Naive thymus-derived CD4-positive, alpha-beta T cell (primary cell): ENCODE measurements at places on chromosomes 5 and 9. TPM values are rescaled to one million over a fixed set of nuclear protein-coding genes. Genes with fewer than 3 reads are reported as not detected.

GRCh38 chr9:71472400-71472799 lies 295.9 kb downstream of the CEMIP2 start:
- no peak overlapping the region for H3K27ac ChIP-seq
- no peaks in the 10 kb centered on the region for H3K4me1 ChIP-seq
- no peak overlapping the region for H3K4me3 ChIP-seq
- no peaks in the 10 kb centered on the region for H3K36me3 ChIP-seq

DNA sequence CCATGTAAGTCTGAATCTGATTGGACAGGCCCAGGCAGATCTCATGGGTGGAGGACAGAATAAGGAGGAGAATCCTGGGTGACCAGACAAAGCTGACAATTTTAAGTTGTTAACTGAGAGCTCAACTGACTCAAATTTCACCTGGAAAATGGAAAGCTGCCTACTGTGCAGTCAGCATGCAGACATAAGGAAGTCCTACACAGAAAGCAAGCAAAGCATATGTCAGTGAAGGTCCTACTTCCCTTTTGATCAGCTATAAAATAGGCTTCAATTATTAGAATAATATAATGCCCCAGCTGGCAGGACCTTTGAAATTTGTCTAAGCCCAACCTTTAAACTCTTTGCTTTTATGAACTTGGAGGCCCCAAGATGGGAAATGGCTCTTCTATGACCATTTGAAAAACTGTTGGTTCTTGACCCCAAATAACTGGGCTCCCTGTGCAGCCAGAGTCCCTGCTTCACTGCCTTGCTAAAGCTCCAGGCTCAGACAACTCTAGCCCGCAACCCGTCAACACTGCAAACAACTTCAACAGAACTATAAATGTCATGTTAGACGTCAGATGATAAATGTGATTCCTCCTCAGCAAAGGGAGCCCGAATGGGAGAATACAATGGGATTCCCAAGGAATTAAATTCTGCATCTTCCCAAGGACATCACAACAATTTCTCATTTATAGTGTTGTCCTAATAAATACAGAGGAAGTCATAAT lies 118.9 kb upstream of the ADRA1B start:
- no peak overlapping the region for H3K27ac ChIP-seq
- no peaks in the 10 kb centered on the region for H3K36me3 ChIP-seq
- H3K4me3 ChIP-seq, result no peak overlapping the region
- no peak for DNase-seq
- H3K4me1 ChIP-seq, result no peaks in the 10 kb centered on the region

DNA sequence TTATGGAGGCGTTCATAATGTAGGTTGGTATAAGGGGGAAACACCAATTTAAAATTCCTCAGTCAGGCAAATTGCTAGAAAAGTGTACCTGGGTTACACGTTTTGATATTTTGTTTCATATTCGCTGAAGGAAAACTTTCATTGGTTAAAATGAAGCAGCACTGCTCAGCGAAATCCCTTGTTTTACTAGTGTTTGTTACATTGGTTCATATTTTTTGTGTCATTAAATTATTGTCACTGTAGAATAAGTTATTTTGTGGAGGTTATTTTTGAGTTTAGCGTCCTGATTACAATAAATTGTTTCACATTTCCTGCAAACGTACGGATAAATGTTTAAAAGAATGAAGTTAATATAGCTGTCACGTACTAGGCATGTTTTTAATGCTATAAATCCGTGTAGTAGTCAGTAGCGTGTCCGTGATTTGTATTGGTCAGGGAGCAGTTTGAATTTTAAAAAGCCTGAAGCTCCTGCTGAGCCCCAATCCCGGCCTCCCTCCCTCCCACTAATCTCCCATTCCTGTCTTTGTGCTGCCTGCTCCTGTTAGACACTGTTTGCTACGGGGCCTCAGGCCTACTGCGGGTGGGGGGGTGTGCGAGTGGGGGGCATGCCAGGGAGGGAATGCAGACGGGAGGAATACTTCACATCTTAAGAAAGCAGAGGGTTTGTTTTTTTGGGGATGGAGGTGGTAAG lies 2.0 kb downstream of the NIPBL start:
- peak overlapping the region; percentile 98 for H3K27ac ChIP-seq
- DNase-seq, result no peak
- H3K36me3 ChIP-seq, result no peaks in the 10 kb centered on the region
- no peaks in the 10 kb centered on the region for H3K27me3 ChIP-seq
- H3K4me1 ChIP-seq, result peaks cover 32% of the 10 kb centered on the region
- peak overlapping the region; percentile 86 for H3K4me3 ChIP-seq

GRCh38 chr5:126716861-126717260 lies 60.1 kb upstream of the LMNB1 start:
- H3K27ac ChIP-seq, result no peak overlapping the region
- H3K27me3 ChIP-seq, result no peaks in the 10 kb centered on the region
- no peak for DNase-seq
- no peaks in the 10 kb centered on the region for H3K36me3 ChIP-seq
- peaks cover 3% of the 10 kb centered on the region for H3K4me1 ChIP-seq
- H3K4me3 ChIP-seq, result no peak overlapping the region

Gene GAS1
- total RNA-seq, result 0.07 TPM in 1 of 2 replicates, not detected in the other
